ENCODE measurements at places on chromosomes 4 and X.
A peak's percentile ranks its signal among the peaks of the same experiment; 100 is the strongest.

- DNase-seq, result no peak
Measured at GRCh38 chr4:52592287-52592686, 66.8 kb downstream of the USP46 start.

GRCh38 chr4:182810103-182810615 lies 107.0 kb downstream of the DCTD start:
- DNase-seq, result no peak

DNA sequence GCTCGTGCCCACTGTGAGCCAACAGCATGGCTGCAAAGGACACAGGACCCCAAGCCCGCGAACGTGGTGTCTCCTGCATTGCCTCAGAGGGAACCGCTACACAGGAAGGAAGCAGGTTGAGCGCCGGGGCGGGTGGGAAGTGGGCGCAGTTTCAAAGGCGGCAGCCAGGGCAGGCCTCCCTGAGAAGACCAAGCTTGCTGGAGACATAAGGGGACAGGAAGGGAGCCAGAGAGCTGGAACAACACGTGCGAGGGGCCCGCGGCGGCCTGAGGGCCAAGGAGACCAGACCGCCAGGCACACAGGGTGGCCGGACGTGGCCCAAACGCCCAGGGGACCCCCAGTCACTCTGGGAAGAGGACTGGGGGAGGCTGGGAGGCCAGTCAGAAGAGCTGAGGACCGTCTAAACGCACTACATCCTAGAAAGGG lies 32.0 kb downstream of the CTBP1 start:
- DNase-seq, result peak; percentile 72

DNA sequence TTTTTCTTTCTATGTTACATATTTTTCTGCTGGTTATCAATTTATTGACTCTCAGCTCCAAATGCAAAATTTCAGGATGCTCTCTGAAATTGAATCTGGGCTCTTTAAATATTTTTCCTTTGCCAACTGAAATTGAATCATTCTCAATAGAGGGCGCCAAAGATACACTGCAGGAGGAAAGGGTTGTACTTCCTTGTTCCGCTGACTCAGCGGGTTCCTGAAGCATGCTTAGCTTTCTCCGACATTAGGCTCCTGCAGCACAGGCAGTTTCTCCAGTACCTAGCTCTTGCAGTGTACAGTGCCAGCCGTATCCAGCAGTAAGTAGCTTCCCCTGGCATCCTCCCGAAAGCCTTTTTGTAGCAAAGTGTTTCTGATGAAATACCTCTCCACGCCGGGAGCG lies 28.8 kb upstream of the CFAP47 start:
- DNase-seq, result peak; percentile 3
